ENCODE measurements at places on chromosomes 5 and 9. TPM values are rescaled to one million over a fixed set of nuclear protein-coding genes. Genes with fewer than 3 reads are reported as not detected.

DNA sequence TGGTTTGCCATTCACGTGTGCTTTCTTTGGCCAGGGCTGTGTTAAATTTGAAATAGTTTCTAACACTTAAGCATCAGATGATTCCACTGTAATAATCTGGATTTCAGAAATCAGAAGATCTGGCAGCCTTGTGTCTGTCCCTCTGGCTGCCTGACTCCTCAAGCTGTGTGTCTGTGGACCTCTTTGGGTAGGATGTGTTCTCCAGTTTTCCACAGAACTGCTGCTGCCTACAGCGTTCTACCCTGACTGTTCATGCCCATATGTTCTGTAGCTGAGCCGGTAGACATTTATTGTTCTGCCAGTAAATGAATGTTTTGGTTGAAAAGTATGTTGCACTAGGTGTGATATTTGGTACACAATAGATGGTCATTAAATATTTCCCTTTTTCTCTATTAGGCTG is 81.3 kb downstream of the SH3GL2 start:
- DNase-seq: no peak

- DNase-seq: no peak
Observed at GRCh38 chr5:160369990-160370712, at the start of gene C1QTNF2. TSS of gene C1QTNF2 (minus strand) at chr5:160370626. CDS start at chr5:160355011, 15,615 bp downstream.

GRCh38 chr9:126618190-126618584 is 4.5 kb downstream of the LMX1B start:
- DNase-seq: no peak

DNA sequence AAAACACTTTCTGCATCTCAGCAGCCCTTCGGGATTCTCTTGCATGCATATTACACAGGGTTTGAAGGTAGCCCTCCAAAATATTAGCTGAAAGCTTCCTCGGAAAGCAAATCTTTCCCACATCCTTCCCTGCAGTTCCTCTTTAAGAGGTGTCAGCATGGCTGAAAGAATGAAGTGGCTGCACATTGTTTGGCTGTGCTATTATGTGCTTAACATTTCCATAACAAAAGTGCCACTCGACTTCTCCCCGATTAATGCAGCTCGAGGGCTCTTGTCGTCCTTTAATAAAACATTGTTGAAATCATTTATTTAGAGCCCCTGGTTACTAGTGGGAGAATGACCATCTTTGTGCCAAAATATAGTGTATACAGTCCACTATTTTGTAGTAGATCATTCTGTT is 6.5 kb downstream of the GAS1 start:
- DNase-seq: no peak

- DNase-seq: no peak
Observed at GRCh38 chr9:91944711-91945110, 5.3 kb downstream of the ROR2 start.

DNA sequence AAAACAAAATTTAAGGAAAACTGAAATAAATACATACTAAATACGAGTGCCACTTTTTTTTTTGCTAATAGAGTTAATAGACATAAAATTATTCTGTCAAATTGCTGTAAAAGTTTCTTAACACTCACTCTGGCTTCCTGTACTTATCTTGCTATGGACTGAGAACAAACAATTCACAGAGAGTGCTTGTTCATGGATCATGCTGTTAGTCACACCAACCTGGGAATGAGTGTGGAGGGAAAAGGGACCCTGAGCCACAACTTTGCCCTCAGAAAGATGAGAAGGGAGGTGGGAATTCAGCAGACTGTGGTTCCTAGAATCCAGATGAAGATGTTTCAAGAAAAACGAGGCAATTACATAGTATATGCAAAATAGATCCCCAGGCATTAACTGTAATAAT is 246.9 kb downstream of the FBXL7 start:
- no peak for DNase-seq

DNA sequence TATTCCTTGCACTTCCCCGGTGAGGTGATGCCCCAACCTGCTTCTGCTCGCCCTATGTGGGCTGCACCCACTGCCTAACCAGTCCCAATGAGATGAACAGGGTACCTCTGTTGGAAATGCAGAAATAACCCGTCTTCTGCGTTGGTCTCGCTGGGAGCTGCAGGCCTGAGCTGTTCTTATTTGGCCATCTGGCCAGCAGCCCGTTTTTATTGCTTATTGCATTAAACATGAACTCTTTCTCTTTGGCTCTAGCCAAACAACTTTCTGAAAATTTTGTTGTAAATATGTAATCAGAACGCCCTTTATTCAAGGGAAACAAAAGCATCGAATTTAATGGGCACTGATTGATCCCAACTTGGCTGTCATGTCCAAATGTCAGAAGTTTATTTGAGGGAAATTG is 124.7 kb upstream of the FTMT start:
- DNase-seq: no peak

DNA sequence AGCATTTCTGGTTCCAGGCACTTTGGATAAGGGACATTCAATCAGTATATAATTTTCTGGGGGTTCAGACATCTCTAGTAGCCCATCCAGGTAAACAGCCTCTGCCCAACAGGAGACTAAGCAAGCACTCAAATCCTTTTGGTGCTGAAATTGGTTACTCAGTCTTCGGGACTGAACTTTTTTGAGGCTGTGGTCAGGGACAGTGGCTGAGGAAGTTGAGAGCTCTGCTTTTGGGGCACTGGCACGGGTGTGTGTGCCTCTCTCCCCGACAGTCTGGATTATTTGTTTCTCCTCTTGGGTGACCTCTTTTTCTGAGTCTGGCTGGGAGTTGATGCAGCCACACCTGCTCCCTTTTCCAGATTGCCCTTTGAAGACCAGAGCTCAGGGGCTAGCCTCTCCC is 47.6 kb downstream of the ACER2 start:
- DNase-seq: no peak

- DNase-seq: no peak
Observed at GRCh38 chr9:124879226-124879625, 17.3 kb downstream of the ARPC5L start.

DNA sequence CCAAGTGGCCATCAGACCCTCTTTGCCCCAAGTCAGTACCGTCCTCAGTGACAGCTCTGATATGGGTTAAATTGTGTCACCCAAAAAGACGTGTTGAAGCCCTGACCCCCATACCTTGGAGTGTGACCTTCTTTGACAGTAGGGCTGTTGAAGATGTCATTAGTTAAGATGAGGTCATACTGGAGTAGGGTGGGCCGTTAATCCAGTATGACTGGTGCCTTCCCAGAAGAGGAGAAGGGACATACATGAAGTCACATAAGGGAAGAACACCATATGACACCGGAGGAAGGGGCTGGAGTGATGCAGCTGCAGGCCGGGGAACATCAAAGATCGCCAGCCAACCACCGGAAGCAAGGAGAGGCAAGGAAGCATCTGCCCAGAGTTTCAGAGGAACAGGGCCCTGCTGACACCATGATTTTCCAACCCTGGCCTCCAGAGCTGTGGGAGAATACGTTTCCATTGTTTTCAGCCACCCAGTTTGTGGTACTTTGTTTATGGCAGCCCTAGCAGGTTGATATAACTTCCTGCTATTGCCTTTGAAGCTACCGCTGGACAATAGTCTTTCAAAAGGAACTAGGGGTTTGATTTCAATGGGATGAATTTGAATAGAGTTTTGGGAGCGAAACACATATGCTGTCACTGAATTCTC is 36.4 kb upstream of the CPEB4 start:
- DNase-seq: no peak

DNA sequence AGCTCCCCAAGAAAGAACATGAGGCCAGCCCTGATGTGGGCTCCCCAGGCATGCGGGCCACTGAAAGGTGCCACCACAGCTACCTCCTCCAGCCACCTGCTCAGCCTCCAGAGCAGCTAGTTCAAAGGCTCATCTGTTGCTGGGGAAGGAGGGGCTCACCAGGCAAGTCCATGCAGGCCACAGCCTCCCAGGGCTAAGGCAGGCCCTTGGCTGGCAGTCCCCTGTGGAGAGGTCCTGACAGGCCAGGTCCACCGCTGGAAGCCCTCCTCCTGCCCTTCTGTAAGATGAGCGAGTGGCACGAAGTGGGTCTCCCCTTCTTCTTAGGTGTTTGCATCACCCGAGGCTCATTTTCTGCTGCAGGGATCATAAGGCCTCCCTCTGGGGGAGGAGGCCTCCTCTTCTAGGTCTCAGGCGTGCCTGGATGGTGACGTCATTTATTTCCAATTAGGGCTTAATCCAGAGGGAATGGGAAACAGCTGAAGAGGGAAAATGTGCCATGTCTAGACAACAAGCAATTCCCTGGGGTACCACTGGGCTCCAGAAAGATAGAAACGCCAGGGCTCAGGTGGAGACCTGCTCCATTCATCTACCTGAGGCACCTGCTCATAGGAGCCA is 91.6 kb downstream of the CFAP90 start:
- no peak for DNase-seq

- no peak for DNase-seq
Observed at GRCh38 chr5:61737301-61737963, 405.4 kb downstream of the ZSWIM6 start.

DNA sequence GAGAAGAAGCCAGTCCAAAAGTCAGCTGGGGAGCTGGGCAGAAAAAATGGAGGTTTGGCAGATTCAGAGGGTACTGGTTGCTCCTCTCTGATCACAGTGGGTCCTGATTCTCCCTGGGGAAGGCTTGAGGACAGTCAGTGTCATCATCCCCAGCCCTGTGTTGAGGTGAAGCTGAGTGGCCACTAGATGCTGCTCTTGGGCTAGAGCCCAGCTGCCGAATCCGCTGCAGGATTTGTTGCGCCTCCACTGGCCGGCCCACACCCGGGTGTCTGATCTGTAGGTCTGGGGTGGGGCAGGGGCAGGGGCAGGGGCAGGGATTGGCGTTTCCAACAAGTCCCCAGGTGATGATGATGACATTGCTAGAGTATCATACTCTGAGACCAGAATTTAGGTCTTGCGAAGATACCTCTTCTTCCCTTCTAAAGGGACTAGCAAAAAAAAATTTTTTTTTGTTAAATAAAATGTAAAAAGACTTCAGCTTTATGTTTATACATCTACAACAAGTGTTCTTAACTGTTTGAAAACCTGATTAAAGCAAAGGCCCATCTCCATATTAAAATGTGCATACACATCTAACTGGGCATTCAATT is 106.8 kb downstream of the PDE6A start:
- DNase-seq: no peak

GRCh38 chr9:112002131-112002846 is 105.7 kb downstream of the UGCG start:
- DNase-seq: no peak

- no peak for DNase-seq
Observed at GRCh38 chr5:127404190-127404589, 113.2 kb upstream of the PRRC1 start.

DNA sequence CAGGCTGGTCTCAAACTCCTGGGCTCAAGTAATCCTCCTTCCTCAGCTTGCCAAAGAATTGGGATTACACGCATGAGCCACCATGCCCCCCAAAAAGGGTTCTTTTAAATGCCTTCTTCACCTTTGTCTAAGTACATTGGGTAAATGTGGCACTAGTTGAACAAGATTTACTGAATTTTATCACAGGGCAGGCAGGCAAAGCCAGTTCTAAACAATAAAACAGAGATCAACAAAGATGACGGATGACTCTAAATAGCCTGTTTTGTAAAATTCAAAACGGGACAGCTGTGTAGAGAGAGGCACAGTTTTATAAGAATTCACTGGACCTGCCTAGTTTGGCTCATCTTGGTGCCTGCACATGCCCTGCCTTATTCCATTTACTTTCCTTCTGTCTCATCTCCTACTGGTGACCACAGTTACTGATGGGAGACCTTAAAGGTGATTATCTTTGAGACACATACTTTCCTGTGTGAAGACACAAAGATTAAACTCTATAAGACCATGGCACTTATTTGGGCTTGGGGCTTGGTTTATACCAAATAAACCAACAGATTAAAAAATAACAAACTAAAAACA is 149.6 kb upstream of the DMRT1 start:
- no peak for DNase-seq

GRCh38 chr9:111456529-111456928 is 27.7 kb downstream of the ECPAS start:
- no peak for DNase-seq

GRCh38 chr5:90475436-90475980 is 844 bp downstream of the POLR3G start:
- DNase-seq: no peak

- no peak for DNase-seq
Observed at GRCh38 chr9:130445268-130445983, 665 bp downstream of the ASS1 start.

DNA sequence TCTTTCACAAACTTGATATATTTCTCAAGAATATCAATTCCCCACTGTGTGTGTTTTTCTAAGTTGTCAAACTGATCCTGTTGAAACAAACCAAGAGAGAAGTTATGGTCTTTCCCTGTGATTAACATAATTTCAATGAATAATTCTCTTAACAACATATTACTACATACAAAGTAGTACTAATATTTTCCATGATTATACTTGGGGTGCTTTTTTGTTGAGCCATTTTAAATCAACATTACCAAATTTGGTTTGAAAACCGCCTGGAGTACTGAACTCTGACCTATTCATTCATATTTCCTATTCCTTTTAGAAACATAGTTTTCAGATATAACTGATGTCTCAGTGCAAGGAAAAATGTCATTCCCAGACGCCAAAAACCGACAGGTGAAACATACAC is 48.1 kb downstream of the FNBP1 start:
- no peak for DNase-seq

DNA sequence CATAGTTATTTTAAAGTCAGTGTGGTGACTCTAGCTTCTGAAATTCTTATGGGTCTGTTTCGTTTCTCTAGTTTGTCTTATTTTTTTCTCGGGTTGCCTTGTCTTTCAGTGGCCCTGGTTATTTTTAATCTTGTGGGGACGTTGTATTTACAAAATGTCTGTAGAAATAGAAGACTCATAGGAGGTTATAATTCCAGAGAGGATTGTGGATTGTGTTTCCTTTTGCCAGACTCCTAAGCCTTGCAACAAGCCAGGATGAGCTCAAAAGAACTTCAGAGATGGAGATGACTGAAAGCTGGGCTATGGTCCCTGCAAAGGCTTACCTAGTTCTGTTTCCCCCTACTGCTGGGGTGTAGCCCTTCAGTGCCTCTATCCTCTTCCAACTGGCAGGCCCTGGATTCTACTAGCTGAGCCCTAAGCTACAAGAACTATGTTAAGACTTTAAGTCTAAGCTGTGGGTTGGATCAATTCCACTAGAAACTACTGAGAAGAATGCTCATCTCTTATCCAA is 32.2 kb upstream of the LECT2 start:
- DNase-seq: no peak

DNA sequence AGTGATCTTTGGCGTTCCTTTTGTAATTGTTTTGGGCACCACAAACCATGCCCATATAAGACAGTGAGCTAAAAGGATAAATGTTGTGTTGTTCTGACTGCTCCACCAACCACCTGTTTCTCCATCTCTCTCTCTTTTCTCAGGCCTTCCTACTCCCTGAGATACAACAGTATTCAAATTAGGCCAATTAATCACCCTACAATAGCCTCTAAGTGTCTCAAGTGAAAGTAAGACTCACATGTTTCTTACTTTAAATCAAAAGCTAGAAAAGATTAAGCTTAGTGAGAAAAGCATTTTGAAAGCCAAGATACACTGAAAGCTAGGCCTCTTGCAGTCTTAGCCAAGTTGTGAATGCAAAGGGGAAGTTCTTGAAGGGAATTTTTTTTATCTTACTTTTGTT is 268.8 kb upstream of the NREP start:
- DNase-seq: no peak

- no peak for DNase-seq
Observed at GRCh38 chr5:16806711-16807546, 129.2 kb downstream of the MYO10 start.

GRCh38 chr9:70119786-70120185 is 76.1 kb downstream of the MAMDC2 start:
- no peak for DNase-seq

Gene OGN
- total RNA-seq: not detected

Gene CARTPT
- total RNA-seq: not detected

Gene KCNMB1
- not detected for total RNA-seq
